ENCODE measurements at places on chromosomes 12 and 14.

GRCh38 chr14:59294662-59294992 lies 106.2 kb downstream of the DAAM1 start:
- no peak for DNase-seq

- DNase-seq = no peak
Observed at GRCh38 chr12:127351481-127352010, 915.4 kb upstream of the TMEM132C start.

GRCh38 chr12:127726671-127727315 lies 540.2 kb upstream of the TMEM132C start:
- no peak for DNase-seq

DNA sequence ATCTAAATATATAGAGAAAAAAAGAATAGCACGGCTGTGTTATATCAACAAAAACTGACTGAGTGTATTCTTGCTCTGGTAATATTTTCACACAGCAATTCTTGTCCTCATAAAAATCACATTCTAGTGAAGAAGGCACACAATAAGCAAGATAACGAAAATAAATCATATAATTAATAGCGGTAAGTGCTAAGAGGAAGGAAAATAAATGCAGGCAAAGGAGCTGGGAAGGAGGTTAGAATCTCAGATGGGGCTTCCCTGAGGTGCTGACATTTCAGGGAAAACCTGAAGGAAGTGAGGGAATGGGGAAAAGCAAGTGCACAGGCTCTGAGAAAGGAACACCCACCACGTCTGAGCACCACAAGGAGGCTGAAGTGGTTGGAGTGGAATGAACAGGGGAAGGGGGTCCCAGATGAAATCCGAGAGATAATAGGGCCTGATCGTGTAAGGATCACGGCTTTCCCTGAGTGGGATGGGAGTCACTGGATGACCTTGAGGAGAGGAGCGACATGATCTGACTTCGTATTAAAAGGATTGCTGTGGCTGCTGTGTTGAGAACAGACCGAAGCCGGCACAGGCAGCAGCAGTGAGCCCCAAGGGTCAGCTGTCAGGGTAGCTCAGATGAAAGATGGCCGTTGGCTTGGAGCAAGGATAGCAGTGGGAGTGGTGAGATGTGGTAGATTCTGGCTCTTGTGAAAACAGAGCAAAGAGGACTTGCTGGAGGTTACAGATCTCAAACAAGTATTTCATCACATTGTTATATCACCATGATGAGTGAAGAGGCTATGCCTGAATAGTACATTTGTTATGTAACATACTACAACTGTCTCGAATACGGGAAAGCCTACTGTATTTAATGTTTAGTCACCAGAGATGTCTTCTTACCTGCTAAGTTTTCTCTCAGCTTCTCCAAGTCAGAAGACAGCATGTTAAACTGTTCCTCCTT lies 67.1 kb upstream of the VPS33A start:
- DNase-seq = no peak

DNA sequence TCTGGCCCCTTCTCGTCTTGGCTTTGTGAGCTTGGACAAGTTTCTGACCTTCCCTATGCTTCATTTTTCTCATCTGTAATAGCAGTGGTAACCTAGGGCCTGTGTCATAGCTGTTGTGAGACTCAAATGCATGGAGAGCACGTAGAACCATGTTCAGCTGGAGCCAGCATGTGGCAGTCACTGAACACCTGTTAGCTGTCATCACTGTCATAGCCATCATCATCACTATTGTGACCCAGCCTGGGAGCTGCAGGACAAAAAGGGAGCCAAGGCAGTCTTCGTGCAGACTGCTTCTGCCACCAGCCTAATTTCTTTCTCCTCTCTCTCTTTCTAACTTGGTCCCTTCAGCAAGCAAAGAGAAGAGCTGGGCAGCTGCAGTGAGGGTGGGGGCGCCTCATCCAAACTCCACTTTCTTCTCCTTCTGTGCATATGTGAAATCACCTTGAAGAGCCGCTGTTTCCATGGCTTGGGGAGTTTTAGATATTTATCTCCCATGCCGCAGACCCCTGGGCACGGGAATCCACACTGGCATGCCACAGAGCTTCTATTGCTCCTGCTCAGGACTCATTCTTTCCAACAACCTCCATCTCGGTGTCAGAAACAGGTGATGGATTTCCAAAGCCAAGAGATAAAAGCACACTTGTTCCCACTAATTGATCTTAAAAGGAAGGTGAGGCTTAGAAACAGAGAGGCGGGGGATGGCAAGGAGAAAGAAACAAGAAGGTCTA lies 87.0 kb downstream of the SRRM4 start:
- DNase-seq = no peak

- DNase-seq = no peak
Observed at GRCh38 chr12:75432924-75433323, 42.0 kb downstream of the GLIPR1L2 start.

DNA sequence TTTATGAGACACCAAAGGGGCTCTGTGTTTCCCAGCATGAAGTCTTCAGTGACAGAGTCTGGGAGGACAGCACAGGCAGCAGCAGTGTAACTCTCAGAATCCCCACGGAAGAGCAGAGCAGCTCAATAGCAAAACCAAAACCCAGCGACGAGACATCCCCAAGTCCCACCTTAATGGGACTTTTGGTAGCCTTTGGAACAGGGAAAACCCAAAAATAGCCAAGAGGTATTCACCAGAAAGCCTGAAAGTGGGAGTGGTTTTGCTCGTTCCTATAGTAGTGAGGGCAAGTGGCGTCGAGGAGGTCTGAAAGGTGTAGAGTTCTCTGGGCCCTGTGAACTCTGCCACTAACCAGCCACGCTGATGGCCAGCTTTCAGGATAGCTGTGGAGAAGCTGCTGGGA lies 174.6 kb downstream of the ETV6 start:
- DNase-seq = no peak

GRCh38 chr12:92928421-92928961 lies 604 bp downstream of the EEA1 start:
- peak; percentile 60 for DNase-seq

- DNase-seq = no peak
Observed at GRCh38 chr12:115149279-115149678, 465.3 kb upstream of the TBX3 start.

- DNase-seq = no peak
Observed at GRCh38 chr12:50041062-50041860, 16.0 kb upstream of the RACGAP1 start.

DNA sequence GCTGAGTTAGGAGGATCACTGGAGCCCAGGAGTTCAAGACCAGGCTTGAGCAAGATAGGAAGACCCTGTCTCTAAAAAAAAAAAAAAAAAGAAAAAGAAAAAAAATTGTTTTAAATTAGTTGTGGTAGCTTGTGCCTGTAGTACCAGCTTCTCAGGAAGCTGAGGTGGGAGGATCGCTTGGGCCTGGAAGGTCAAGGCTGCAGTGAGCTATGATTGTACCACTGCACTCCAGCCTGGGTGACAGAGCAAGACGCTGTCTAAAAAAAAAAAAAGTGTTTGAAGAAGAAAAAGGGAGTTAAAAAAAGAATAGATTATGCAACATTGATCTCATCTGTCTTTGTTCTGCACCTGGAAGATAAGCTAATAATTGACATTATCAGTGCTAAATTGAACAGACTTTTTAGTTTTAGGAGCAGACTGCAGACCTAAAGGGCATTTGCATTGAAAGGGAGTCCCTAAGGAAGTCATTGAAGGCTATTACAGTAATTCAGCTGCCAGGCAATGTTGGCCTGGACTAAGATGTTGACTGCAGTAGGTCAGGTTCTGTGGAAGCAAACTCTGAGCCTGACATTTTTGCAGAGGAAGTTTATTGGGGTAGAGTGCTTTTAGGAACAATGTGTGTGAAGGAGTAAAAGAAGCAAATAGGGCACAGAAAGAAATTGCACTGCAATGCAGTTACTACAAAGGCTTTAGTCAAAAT lies 215.8 kb downstream of the PCNX1 start:
- DNase-seq = no peak

GRCh38 chr14:72751276-72752033 lies 142.4 kb downstream of the DPF3 start:
- DNase-seq = no peak

DNA sequence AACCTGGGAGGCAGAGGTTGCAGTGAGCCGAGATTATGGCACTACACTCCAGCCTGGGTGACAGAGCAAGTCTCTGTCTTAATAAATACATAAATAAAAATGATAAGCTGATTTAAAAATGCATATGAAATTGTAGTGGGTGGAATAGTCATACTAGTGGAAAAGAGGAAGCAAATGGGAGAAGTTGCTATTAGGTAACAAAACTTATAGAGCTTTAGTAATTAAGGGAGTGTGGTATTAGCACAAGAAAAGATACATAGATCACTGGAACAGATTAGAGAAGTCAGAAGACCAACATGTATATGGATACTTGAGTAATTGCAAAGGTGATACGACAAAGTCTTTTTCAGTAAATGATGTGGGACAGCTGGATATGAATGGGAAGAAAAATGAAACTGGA lies 26.5 kb downstream of the TECPR2 start:
- DNase-seq = no peak

- no peak for DNase-seq
Observed at GRCh38 chr14:31124197-31124596, 83.4 kb downstream of the HECTD1 start.

DNA sequence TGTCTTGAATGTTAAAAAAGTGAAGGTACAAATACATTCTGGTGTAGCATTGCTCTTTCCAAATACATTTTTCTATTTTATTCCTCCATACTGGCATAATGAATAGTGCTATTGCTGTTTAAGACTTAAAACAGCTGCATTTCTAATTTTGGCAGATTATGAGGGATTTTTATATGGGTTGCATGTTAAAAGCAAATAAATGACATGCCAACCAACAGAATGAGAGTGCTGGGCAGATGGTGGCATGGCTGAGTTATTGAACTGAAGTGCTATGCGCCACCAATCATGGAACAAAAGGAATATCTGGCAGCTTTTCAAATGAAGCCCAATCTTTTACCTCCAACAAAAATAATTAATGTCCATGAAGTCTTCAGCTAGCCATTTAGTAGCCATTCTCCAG lies 215.0 kb downstream of the PRKD1 start:
- DNase-seq = no peak

- DNase-seq = peak; percentile 29
Observed at GRCh38 chr14:106209755-106210154, 683.4 kb downstream of the TMEM121 start.

DNA sequence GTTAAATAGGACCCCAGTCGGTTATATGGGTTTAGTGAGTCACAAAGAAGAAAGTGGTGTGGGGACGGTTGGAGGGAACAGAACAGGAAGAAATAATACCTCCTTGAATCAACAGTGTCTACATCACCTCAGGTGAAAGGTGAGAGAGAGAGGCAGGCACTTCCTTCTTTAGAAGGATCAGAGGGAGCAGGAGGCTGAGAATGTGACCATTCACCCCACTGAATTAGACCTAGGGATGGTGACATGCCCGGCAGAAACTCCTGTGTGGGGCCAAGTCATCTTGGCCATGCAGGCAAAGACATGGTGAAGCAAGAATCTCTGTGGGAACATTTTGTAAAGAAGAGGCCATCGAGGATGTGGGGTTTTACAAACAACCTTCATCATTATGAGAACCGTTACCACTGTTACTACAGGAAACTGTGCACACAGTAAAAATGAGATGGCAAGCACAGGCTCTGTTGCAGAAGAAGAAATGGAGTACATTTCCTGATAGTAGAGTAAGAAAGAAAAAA lies 1196.9 kb downstream of the VRK1 start:
- no peak for DNase-seq

DNA sequence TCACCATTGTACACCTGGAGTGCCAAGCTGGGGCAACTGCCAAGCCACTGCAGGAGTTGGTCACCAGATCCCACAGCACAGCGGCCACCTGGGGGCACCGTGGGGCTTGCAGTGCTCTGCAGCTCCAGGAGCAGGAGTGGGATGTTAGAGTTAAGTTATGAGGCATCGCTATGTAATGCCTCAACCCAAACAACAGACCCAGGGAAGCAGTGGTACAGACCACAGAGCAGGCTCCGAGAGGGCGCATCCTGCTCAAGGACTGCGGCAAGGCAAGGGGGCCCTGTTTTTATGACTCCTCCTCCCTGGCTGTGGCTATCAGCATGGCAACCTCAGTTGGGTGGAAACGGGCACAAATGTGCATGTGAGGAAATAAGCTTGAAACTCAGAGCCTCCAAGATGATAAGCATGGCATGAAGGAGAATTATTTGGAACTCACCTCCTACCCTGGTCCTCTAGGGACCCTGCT lies 63.1 kb downstream of the ARL6IP4 start:
- DNase-seq = peak; percentile 77

DNA sequence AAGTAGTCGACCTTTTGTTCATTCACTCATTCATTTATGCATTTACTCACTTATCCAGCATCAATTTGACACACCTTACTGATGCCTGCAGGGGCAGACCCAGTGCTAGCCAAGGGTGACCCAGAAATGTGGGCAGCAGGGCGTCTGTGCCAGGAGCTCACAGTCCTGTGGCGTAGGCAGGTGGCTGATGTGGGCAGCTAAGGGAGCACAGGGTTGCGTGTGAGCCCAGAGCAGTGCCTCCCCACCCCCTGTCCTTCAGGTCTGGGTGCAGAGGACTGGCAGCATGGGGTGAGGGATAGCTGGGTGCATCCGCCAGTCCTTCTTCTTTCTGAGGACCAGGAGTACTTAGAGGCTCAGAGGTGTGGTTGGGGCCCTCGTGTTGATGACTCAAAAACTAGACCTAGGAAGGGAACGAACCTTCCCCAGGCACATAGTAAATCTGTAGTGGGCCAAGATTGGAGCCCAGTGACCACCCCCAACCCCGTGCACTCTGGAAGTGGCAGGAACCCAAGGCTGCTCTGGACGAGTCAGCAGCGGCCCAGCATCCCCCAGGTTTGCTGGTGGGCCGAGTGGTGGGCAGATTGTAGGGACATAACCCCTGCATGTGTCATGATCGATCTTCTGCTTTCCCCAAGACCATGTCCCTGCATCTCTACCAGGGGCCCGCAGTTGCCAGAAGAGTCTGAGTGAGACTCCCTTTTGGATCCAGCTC lies 63.9 kb downstream of the BEGAIN start:
- no peak for DNase-seq

GRCh38 chr12:66852765-66853164 lies 173.9 kb upstream of the GRIP1 start:
- DNase-seq = no peak

- no peak for DNase-seq
Observed at GRCh38 chr12:823028-823698, 70.8 kb downstream of the WNK1 start.

- peak; percentile 15 for DNase-seq
Observed at GRCh38 chr12:118061873-118062843, 1.2 kb upstream of the WSB2 start.

GRCh38 chr12:125187780-125188741 lies 122.8 kb downstream of the AACS start:
- DNase-seq = no peak

- no peak for DNase-seq
Observed at GRCh38 chr14:38605193-38606114, 349.6 kb upstream of the CLEC14A start.

GRCh38 chr12:64609536-64610078 lies 688 bp upstream of the RASSF3 start:
- DNase-seq = no peak
